Heart left ventricle (tissue), 16 donors: ENCODE measurements at places on chromosomes 3 and 15. TPM values are rescaled to one million over a fixed set of nuclear protein-coding genes. Genes with fewer than 3 reads are reported as not detected.

- H3K4me3 ChIP-seq = no peak overlapping the region
- H3K4me1 ChIP-seq = no peaks in the 10 kb centered on the region
- DNase-seq = no peak
Measured at GRCh38 chr3:12234906-12235305, 54.0 kb upstream of the PPARG start.

DNA sequence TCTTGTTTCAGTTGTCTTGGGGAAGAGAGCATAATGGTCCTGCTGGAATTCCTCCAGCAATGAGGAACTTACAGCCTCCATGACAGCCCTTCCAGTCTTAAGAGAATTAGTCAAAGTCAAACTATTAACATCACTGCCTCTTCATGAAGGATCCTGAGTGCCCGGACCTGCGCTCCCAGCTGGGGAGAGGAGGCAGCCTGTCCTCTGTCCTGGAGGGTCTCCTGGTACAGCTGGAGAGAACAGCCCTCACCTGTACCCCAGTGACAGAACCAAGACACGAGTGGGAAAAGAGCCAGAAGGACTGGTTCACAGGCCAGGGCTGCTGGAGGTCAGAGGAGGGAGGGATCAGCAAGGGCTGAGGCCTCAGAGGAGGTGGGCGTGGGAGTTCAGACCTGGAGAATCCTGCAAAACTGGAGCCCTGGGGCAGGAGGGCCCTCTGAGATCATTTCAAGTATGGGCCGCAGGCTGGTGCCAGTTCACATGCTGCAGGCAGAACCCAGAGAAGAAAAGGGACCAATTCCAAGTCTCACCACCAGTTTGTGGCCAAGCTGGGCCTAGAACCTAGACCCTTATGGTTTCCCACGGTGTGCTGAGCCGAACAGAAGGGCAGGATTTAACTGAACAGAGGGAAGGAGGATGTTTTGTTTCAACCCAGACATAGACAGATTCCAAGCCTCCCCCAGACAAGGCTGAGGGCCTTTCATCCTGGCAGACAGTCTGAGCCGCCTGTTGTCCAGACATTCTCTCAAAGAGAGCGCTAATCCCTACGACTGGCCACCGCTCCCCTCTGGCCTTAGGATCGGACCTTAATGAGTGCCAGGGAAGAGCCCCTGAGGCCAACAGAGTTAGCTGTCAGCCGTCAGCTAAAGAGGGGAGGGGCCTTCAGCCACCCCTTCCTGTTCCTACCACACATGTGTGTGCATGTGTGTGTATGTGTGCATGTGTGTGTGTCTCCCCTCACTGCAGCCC lies 18.2 kb downstream of the LOXL1 start:
- H3K27ac ChIP-seq = peak overlapping the region; percentile 82
- DNase-seq = peak; percentile 69
- no peak overlapping the region for H3K4me3 ChIP-seq
- no peaks in the 10 kb centered on the region for H3K27me3 ChIP-seq
- peaks cover 42% of the 10 kb centered on the region for H3K4me1 ChIP-seq
- peaks cover 37% of the 10 kb centered on the region for H3K36me3 ChIP-seq

DNA sequence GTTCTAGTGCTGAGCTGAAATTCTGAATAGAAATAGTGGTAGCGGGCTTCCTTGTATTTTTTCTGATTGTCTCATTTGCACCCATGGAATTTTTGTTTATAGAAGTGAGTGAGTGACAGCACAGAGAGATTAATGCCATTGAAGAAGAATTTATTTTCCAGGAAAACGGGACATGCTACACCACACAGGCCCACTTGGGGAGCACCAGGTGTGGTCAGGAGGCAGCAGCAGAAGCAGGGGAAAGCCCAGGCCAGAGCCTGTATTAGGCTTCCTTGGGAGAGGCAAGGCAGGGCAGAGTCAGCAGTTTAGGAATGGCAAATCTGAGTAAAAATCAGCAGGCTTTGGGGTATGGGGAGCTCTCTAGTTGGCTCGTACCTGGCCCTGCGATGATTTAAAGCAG lies 88.4 kb upstream of the ATP11B start:
- no peak for DNase-seq
- H3K27me3 ChIP-seq = no peaks in the 10 kb centered on the region
- H3K4me1 ChIP-seq = no peaks in the 10 kb centered on the region
- H3K4me3 ChIP-seq = no peak overlapping the region
- H3K27ac ChIP-seq = no peak overlapping the region

DNA sequence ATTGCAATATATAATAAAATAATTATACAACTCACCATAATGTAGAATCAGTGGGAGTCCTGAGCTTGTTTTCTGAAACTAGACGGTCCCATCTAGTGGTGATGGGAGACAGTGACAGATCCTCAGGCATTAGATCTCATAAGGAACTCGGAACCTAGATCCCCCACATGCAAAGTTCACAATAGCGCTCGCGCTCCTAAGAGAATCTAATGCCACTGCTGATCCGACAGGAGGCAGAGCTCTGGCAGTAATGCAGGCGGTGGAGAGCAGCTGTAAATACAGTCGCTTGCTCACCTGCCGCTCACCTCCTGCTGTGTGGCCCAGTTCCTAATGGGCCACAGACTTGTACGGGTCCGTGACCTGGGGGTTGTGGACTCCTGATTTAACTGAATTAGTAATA lies 87.8 kb downstream of the P3H2 start:
- no peak overlapping the region for H3K4me3 ChIP-seq
- H3K36me3 ChIP-seq = no peaks in the 10 kb centered on the region
- no peaks in the 10 kb centered on the region for H3K4me1 ChIP-seq
- H3K27me3 ChIP-seq = no peaks in the 10 kb centered on the region
- no peak for DNase-seq
- no peak overlapping the region for H3K27ac ChIP-seq

DNA sequence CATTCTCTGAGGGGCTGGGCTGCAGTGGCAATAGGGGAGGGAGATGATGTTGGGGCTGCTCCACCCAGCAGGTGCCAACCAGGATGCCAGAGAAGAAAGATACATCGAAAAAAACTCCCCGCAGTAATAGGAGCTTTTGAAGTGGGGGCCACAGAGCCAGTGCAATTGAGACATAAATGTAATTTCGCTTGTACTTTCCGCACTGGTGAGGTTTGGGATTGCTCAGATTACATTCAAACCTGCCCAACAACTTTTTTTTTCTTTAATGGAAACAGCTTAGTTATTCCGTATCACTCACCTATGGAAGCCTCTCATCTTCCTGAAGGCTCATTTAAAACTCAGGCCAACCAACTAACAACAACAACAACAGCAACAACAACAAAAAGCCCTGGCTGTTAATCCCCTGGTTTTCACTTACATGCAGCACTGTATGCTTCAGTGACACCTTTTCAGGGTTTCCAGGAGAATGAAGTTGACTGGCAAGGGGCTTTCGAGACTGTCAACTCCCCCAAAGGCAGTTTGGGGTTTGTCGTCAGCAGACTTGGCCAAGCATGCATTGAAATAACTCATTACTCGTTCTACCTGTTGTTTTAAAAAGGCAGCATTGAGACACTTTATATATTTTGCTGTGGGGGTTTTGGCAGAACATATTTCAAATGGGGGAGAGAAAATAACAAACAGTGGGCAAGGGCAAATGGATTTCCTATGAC lies 163.8 kb downstream of the EBLN2 start:
- no peak for DNase-seq
- H3K4me3 ChIP-seq = no peak overlapping the region

RGMA gene
- total RNA-seq = 10.6 TPM

NPAP1 gene
- total RNA-seq = not detected
